Bronchial epithelial cell (primary cell): ENCODE measurements at places on chromosomes 4 and X. TPM values are rescaled to one million over a fixed set of nuclear protein-coding genes. Genes with fewer than 3 reads are reported as not detected.

PNMA3 gene
- under 0.01 TPM in 1 of 2 replicates, not detected in the other for total RNA-seq

TMSB15B gene
- 0.77 and 1.1 TPM in 2 replicates for total RNA-seq

FRMD7 gene
- not detected in 2 replicates for total RNA-seq

TEX13D gene
- total RNA-seq: not detected in 2 replicates

MAGEA10 gene
- total RNA-seq: not detected in 2 replicates

PLK4 gene
- total RNA-seq: 0.53 and 1.7 TPM in 2 replicates

CBR4 gene
- total RNA-seq: 9.5 and 14.7 TPM in 2 replicates

STK32B gene
- under 0.01 TPM in 1 of 2 replicates, not detected in the other for total RNA-seq

PROM1 gene
- 0.13 and 0.26 TPM in 2 replicates for total RNA-seq

FMR1NB gene
- total RNA-seq: not detected in 2 replicates

GPR82 gene
- not detected in 2 replicates for total RNA-seq

SLBP gene
- total RNA-seq: 55.6 and 62.9 TPM in 2 replicates

RNF212 gene
- under 0.01 and 0.64 TPM in 2 replicates for total RNA-seq

GLRB gene
- total RNA-seq: 2.6 and 3.1 TPM in 2 replicates

HPGD gene
- total RNA-seq: 4.2 and 13.6 TPM in 2 replicates

FAM47A gene
- total RNA-seq: not detected in 2 replicates

GLUD2 gene
- total RNA-seq: 0.51 and 0.53 TPM in 2 replicates

ATOH1 gene
- total RNA-seq: not detected in 2 replicates

USP17L17 gene
- total RNA-seq: not detected in 2 replicates

ARSJ gene
- total RNA-seq: 23.3 and 29.0 TPM in 2 replicates

PYURF gene
- 53.2 and 90.4 TPM in 2 replicates for total RNA-seq

TLR1 gene
- total RNA-seq: 0.13 and 0.26 TPM in 2 replicates

ATP10D gene
- total RNA-seq: 20.0 and 25.5 TPM in 2 replicates

CPZ gene
- 0.26 TPM in 1 of 2 replicates, not detected in the other for total RNA-seq

AREG gene
- total RNA-seq: 197 and 272 TPM in 2 replicates

CXCL11 gene
- not detected in 2 replicates for total RNA-seq

PRDX4 gene
- 147 and 179 TPM in 2 replicates for total RNA-seq

DSPP gene
- total RNA-seq: not detected in 2 replicates

FRYL gene
- 43.2 and 58.8 TPM in 2 replicates for total RNA-seq

PPP2R2C gene
- 1.1 and 3.1 TPM in 2 replicates for total RNA-seq

PDCL2 gene
- not detected in 2 replicates for total RNA-seq

CSN1S1 gene
- total RNA-seq: not detected in 2 replicates
